ENCODE measurements at places on chromosomes 4 and X.

DNA sequence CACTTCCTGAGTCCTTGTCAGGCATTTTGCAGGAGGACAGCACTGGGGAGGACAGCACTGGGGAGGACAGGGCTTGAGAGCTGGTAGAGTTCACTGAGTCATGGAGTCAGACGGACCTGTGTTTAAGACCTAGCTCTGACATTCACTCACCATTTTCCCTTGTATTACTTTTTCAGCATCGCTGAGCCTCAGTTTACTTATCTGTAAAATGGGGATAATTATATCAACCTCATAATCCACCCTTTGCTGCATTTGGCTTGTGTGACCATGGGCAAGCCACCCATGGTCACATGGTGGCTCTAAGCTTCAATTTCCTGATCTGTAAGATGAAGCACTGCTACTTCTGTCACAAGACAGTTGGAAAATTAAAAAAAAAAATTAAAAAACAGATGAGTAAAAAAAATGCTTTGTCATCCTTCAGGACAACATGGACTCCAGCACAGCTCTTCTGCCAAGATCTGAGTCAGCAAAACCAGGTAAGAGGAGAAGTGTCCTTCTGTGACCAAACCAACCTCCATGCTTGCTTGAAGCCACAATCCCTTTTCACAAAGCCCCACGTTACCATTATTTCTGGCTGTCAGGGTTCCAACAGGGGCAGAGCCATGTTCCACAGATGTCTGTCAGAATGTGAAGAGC is 275.5 kb downstream of the RAB28 start:
- no peak for DNase-seq

DNA sequence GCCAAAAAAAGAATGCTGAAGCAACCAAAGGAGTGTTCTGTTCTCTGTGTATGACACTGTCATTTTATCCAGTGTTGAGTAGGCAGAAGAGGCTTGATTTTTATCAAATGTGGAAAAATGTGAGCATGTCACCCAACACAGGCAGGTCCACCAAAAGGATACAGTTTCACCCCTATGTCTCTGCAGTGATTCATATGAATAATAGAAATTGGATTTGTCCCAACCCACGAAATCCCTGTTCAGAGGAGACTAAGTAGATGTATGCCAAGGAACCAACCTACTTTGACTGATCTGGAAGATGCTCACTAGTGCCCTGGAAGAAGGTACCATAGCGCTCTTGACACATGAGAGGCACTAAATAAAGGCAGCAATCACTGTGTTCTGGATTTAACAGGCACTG is 72.5 kb downstream of the FGF13 start:
- DNase-seq = no peak

- DNase-seq = no peak
Observed at GRCh38 chrX:48935301-48935670, 16.5 kb upstream of the PIM2 start.

DNA sequence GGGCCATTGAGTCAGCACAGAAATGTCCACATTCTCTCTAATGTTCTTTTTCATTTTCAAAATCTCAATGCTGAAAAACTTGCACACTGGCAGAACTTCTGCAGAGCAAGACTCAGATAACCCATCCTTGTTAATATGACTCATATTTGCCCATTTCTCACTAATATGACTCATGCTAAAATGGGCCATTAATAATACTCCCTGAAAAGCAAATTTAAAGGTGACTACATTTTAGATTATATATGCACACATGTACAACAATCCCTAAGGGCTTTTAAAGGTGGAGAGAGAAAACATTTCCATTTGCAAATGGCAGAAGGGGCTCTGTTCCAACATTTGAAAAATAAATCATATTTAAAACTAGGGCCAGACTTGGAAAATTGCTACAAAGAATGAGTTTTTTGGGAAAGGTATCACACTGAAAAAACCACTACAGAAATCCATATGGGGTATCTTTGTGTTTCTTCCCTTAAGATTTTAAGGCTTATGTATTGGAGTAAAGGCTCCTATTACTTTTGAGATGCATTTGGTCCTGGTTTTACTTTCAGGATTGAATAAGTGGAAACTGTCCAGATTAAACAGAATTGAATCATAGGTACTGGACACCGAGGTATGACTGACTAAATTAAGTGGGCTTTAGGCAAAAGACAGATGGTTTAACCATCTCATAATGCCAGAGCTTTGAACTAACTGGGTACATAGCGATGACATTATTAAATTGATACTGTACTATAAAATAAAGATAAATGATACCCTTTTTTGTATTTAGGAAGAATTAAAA is 30.0 kb downstream of the TLR2 start:
- DNase-seq = no peak

DNA sequence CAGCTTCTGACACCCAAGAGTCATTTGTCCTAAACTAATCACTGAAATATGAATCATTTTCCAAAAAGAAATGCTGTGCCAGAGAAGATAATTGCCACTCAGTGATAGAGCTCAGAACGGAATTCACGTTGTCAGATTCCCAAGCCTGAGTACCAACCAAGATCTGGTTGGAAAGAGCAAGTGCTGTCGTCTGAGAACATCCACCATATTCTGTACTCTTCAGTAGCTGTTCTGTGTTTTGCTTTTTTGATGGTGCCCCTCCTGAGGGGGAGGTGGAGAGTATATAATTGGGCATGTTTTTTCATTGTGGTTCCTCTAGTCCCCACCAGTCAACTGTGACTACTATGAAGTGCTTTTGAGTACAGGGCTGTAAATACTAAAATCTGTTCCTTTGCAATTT is 13.2 kb downstream of the RUFY3 start:
- no peak for DNase-seq

DNA sequence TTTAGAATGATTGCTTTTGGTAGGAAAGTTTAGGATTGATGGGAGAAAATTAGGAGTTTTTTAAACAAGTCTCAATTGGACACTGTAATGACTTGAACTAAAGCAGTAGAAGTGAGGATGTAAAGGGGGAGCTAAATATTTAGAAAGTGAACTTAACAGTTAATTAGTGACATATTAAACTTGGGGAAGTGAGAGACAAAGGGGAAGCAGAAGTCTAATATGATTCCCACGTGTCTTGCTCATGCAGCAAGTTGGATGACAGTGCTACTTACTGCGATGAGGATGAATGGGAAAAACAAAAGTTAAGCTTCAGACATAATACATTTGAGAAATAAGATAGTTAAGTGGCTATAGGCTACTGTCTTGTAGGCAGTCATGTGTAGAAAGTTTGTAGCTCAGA is 110.4 kb downstream of the RPA4 start:
- no peak for DNase-seq

GRCh38 chr4:100147198-100147597 is 43.1 kb downstream of the DDIT4L start:
- no peak for DNase-seq

DNA sequence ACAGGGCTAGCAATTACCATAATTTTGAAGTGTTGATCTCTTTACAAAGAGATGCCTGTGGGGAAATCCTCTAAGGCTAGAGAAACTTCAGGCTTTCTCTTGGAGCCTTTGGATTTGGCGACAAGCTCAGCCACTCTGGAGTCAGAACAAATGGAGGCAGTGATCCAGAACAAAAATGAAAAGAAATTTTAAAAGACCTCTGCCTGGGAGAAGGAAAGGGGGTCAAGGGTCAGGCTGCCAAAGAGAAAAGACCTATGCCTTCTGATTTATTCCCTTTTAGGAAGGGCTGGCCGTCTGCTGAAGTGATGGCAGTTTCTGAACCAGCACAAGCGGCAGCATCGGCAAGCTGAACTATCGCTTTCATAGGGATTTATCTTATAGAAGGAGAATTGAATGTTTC is 140.8 kb upstream of the SFRP2 start:
- no peak for DNase-seq

- no peak for DNase-seq
Observed at GRCh38 chrX:100880368-100880767, 6.2 kb upstream of the NOX1 start.

- no peak for DNase-seq
Observed at GRCh38 chr4:146159384-146160058, 16.0 kb upstream of the LSM6 start.

GRCh38 chr4:176635372-176636261 is 157.1 kb downstream of the VEGFC start:
- DNase-seq = no peak

DNA sequence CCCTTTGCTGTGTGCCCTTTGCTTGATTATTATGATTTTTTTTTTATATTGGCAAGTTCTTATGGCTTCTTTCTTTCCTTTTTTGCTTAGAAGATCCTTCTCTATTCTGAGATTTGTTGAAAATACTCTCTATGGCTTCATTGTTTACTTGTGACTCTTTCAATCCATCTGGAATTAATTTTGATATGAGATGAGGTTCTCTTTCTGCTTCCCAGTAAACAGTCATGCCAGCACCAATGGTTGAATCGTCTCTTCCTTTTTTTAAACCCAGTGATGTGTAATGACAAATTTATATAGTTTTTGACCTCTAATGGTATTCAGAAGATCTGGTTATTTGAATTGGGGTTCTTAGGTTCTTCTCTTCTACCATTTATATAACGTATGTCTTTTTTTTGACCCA is 121.8 kb downstream of the ARHGAP10 start:
- no peak for DNase-seq

- DNase-seq = no peak
Observed at GRCh38 chr4:85399270-85399669, 75.7 kb upstream of the ARHGAP24 start.

DNA sequence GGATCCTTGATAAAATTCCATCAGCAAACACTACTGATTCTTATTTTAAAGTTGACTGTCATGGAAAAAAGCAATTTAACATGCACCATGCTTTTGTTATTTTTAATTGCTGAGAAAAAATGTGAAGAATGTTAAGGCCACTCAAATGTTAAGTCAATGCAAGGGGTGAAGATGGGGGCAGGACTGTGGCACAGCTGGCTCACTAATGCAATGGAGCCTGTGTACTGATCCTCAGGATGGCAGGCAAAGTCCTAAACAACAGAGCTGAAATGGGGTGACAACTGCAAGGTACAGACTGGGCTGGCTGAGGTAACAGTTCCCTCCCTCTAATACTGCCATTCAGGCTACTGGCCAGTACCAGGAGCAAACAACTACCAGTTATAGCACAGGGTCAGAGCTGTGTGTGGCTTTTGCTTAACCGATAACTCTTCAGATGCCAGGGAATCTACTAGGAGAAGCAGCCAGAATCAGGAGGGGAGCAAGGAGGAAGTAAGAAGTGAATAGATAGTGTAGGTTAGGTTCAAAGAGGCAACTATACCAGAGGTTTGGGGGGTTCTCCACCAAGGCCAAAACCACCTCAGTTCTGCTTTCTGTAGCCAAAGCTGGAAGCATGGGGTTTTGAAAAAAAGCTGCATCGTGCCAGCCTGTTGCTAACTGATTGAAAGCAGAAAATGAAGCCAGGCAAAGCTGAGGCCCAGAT is 372.6 kb downstream of the OPHN1 start:
- no peak for DNase-seq

- DNase-seq = no peak
Observed at GRCh38 chr4:173146456-173146855, 22.2 kb upstream of the GALNT7 start.

DNA sequence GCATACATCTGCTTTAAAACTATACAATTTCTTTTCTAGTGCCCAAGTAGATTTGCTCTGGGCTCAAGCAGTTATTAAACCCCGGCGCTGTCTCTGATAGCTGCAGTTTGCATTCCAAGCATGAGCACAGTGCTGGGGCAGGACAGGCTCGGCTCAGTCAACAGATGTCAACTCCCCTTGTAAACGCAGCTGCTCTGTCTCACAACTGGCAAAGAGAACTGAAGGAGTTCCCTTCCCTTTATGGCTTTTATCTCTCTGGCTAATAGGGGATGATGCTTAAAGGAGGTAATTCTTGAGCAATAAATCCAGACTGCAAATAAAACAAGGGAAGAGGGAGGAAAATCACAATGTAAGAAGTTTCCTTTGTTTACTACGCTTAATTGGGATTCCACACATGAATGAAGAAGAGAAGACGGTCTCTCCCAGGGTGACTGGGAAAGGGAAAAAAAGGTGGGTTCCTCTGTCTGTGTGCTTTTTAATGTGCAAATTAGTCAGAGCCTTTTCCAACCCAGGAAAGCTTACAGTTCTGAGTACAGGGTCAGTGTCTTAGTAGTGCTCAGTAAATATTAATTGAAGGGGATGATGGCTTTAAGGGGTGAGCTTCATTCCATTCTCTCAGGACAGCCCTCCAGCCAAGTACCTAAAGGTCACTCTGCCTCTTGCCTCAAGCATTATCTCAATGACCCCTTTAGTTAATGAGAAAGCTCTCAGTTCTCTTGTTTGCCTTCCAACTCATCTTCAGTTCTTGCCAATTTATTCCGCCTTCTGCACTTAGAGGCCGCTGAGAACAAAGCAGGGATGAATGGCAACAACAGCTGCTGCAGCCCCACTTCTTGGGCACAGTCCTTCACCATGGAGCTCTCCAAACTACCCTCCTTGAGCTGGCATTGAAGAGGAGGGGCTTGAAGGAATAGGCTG is 155.7 kb upstream of the JADE1 start:
- DNase-seq = no peak

DNA sequence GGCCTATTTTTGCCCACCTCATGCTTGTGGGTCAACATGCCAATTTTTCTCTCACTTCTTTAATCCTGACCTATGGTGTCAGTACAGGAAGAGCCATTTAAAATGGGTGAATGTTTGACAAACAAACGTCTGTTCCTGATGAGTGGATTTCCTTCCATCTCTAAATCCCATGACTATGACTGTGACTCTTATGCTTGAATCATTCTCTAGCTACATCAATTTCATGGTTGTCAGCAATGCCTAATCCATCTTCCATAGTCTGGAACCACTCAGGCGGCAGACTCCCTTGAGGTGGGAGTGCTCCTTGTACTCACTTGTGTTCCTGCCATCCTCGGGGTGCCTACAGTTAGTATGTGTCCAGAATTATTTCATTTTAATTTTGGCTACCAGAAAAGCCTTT is 194.9 kb upstream of the RPS6KA3 start:
- no peak for DNase-seq

GRCh38 chr4:96093057-96093456 is 253.2 kb downstream of the PDHA2 start:
- no peak for DNase-seq

- DNase-seq = no peak
Observed at GRCh38 chr4:109207061-109207460, 95.4 kb downstream of the COL25A1 start.

GRCh38 chr4:6076391-6076790 is 58.2 kb upstream of the C4orf50 start:
- DNase-seq = no peak

DNA sequence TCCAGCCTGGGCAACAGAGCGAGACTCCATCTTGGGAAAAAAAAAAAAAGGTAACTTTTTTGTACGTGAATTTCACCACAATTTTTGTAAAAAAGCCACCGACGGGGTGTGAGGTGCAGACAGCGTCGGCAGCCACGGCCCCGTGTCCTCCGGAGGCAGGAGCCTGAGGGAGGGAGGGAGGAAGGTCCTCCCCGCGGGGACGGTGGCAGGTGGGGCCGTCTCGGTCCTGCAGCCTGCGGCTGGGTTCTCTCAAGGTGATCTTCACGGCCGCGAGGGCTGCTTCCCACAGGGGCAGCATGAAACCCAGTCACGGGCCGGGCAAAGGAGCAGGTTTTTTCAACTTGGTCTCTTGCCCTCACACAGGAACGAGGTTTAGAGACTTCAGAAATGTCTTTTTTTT is 14.0 kb downstream of the PLCXD1 start:
- DNase-seq = no peak

GRCh38 chrX:125681058-125681457 is 361.4 kb downstream of the TEX13C start:
- no peak for DNase-seq

Measured in thoracic aorta (tissue), 2 donors.